ENCODE measurements at places on chromosomes 4 and X.

GRCh38 chrX:33721927-33722326 lies 410.2 kb downstream of the FAM47A start:
- DNase-seq, result no peak

GRCh38 chrX:109347632-109348031 lies 134.3 kb downstream of the GUCY2F start:
- DNase-seq, result no peak

DNA sequence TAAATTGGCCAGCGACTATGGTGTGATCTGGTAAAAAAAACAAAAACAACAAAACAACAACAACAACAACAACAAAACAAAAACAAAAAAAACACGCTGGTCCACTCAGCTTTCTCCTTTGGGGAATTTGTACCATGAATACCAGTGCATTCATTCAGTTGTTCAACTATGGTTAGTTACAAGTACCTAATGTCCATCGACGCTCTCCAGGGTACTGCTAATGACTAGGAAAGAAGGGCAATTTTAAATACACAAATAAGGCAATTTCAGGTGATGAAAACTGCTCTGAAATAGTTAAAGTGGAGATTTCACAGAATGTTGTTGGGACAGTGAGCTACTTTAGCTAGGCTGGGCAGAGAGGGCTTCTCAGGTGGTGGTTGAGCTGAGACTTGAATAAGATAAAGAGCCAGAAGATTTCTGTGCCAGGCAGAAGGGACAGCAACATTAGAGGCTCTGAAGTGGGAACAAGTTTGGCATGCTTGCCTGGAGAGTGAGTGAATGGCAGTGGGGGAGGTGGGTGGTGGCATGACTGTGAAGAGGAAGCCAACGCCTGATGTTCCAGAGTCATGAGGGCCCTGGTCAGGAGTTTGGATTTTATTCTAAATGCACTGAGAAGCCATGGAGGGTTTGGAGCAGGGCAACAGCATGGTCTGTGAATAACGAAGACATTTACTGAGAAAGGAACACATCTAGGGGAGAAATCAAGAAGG lies 45.9 kb upstream of the PGRMC2 start:
- DNase-seq, result no peak

DNA sequence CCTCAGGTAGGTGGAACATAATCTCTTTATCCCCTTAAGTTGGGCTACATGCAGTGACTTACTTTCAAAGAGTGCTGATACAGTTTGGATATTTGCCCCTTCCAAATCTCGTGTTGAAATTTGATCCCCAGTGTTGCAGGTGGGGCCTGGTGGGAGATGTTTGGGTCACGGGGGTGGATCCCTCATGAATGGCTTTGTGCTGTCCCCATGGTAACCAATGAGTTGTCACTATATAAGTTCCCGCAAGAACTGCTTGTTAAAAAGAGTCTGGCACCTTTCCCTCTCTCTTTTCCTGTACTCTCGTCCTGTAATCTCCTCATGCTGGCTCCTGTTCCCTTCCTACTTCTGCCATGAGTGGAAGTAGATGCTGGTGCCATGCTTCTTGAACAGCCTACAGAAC lies 71.3 kb downstream of the GLRA3 start:
- DNase-seq, result no peak

DNA sequence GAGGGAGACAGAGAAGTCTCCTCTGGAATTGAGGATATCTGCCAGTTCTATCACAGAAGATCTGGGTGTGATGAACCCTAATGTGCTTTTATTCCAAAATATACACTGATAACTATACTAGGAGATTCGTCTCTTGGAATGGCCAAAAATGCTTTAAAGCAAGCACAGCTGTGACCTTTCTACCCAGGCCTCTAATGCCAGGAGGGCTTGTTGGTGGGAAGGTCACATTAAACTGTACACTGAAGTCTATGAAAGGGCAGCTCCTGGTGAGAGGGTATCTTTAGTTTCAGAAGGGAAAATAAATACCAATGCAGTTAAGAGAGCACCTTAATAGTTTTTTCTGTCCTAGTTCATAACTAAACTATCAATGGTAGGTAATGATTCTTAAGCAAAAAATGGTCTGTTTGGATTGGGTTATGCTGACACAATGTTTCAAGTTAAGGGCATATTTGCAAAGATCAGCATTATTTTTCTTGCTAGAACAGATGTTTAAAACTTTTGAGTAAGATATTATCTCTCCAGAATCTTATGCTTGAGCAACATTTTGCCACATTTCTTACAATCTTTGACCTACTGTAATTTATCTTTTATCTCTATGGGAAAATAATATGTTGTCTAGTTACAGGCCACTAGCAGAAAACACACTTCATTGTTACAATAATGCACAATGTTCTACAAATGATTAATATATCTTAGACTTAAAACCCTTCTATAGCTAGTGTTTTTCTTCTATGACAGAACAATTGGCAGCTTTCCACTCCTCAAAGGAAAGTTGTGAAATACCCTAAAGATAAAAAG lies 59.6 kb downstream of the SEC24D start:
- DNase-seq, result no peak

DNA sequence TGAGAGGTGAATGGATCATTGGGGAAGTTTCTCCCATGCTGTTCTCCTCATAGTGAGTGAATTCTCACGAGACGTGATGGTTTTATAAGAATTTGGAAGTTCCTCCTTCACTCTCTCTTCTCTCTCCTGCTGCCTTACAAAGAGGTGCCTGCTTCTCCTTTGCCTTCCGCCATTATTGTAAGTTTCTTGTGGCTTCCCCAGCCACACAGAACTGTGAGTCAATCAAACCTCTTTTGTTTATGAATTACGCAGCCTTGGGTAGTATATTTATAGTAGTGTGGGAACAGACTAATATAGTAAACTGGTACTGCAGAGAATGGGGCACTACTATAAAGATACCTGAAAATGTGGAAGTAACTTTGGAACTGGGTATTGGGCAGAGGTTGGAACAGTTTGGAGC lies 7.8 kb upstream of the CTAG2 start:
- DNase-seq, result no peak

DNA sequence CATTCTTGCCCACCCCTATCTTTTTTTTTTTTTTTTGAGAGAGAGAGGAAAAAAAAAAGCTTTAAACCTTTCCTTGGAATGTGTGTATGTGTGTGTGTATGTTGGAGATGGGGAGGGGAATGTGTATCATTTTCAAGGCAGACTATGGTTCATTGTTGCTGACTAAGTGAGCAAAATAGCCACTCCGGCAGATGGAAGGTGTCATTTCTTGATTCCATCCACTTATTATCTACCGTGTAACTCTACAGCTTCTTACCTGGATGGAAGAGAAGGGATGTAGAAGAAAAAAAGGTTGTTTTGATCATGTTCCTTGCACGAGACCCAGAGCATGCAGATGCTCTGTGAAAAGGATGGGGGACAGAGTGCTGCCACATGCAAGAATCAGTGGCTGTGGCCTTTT lies 5.9 kb upstream of the GK2 start:
- DNase-seq, result peak; percentile 94

DNA sequence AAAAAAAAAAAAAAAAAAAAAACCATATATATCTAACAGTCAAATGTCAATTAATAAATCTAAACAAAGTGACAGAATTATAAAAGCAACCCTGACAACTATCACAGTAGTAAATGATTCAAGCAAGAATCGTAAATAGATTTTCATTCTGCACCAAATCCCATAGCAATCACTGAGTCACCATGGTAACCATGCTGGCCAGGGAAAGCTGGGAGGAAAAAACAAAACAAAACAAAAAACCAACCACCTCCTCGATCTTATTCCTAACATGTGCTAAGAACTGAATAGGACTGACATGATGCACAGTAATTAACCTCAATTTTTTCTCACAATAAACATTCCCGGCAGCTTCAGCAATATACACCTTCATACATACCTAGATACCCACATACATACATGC lies 30.6 kb upstream of the RAB40A start:
- DNase-seq, result no peak

- DNase-seq, result no peak
Measured at GRCh38 chr4:69753686-69754085, 6.7 kb downstream of the SULT1B1 start.

DNA sequence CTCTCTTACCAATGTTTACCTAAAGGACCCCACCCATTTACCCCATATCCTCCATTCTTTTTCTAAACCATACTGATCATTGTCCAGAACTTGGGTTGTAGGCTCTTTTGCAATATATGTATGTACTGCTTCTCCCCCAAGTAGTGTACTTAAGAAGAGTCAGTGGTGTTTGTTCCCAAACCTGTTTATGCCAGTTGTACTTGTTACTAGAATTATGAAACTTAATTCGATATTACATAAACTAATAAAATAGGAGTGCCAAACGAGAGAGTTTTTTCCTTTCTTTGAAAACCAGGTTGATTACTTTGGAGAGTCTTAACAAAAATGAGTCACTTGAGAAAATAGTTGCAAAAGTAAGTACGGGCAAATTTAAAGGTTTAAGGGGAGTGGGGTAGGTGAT lies 96.3 kb downstream of the GEMIN8 start:
- no peak for DNase-seq

DNA sequence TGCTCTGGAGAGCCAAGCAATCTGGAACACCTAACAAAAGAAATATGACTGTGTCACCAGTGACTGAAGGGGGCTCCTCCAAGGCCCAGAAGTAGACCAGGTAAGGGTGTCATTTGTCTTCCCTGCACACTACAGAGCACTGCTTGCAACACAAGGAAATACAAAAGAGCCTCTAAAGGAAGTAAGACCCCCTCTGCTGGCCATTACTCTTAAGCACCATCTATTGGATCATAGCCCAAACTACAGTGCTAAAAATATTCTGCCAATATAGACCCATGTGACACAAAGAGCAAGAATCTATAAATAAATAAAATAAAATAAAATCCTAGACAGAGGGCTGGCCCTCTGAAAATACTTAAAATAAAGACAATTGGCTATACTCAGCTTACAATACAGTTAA lies 528.7 kb downstream of the TMA16 start:
- DNase-seq, result no peak

- DNase-seq, result no peak
Measured at GRCh38 chrX:69148946-69149345, 16.3 kb downstream of the PJA1 start.
